IMR-90 (cell line): ENCODE measurements at places on chromosomes 11 and 22. TPM values are rescaled to one million over a fixed set of nuclear protein-coding genes. Genes with fewer than 3 reads are reported as not detected.

DNA sequence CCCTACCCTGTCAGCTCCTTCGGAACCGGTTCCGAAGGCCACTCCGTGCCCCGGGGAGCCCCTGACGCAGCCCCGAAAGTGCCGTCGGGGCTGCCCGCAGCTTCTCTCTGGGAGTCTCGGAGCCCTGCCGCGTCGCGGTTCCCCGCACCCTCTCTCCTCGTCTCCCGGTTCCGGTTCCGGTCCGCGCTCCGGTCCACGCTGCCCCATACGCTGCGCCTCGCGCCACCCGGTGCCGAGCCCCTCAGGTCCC, 618 bp downstream of the MTA2 start:
- peak overlapping the region; percentile 97 for H3K27ac ChIP-seq
- peaks cover 7% of the 10 kb centered on the region for H3K4me1 ChIP-seq
- H3K36me3 ChIP-seq: peaks cover 37% of the 10 kb centered on the region
- DNase-seq: no peak
- H3K27me3 ChIP-seq: no peaks in the 10 kb centered on the region

DNA sequence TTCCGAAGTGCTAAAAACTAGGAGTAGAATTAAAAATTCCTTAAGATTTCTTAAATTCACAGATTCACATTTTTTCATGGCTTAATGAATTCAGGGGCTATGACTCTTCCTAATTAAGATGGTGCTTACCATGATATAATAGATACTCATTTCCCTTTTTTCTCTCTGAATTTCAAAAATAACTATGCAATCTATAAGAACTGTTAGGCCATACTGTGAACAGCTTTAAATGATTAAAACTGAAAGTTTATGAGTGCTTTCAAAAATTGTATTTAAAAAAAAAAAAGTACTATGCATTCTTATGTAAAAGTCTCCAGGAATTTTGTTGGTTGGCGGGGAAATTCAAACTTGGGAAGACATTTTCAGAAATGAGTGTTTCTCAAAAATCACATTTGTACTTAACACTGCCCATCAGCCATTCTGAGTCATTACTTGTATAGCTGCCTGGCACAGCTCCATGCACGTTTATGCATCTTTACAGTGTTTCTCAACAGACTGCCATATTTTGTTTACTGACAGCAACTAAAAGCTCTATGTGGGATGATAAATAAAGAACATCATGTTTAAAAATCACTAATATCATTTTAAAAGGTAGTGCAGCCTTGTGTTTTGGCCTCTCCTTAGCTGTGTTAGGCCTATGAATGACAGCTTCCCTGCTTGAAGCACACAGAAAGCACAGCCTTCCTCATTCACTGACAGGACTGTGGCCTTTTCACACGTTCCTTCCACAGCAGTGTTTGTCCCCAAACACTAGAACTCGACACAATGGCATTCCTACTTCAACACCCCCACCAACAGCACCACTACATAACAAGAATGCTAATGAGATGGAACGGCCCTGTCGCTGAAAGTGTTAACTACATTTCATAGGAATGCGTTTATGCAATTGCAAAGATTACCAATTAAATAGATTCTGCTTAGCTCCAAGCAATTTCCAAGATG, 131.4 kb downstream of the DCDC1 start:
- no peak for DNase-seq
- no peaks in the 10 kb centered on the region for H3K36me3 ChIP-seq
- H3K27me3 ChIP-seq: no peaks in the 10 kb centered on the region
- no peaks in the 10 kb centered on the region for H3K4me1 ChIP-seq
- H3K27ac ChIP-seq: no peak overlapping the region

DNA sequence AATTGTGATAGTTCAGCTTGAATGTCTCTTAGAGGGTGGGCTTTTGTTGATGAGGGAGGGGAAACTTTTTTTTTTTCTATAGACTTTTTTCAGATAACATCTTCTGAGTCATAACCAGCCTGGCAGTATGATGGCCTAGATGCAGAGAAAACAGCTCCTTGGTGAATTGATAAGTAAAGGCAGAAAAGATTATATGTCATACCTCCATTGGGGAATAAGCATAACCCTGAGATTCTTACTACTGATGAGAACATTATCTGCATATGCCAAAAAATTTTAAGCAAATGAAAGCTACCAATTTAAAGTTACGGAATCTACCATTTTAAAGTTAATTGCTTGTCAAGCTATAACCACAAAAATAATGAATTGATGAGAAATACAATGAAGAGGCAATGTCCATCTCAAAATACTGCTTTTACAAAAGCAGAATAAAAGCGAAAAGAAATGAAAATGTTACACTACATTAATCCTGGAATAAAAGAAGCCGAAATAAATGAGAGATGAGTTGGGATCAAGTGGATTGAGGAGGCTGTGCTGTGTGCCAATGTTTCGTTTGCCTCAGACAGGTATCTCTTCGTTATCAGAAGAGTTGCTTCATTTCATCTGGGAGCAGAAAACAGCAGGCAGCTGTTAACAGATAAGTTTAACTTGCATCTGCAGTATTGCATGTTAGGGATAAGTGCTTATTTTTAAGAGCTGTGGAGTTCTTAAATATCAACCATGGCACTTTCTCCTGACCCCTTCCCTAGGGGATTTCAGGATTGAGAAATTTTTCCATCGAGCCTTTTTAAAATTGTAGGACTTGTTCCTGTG, 3.9 kb downstream of the MALAT1 start:
- DNase-seq: peak; percentile 64
- H3K4me1 ChIP-seq: no peaks in the 10 kb centered on the region
- H3K27ac ChIP-seq: peak overlapping the region; percentile 38; the same call in 1 of the 2 replicates
- H3K27me3 ChIP-seq: no peaks in the 10 kb centered on the region
- H3K36me3 ChIP-seq: peaks cover 51% of the 10 kb centered on the region
- peak overlapping the region; percentile 72 for H3K4me3 ChIP-seq

- no peaks in the 10 kb centered on the region for H3K27me3 ChIP-seq
- H3K4me3 ChIP-seq: no peak overlapping the region
- H3K36me3 ChIP-seq: no peaks in the 10 kb centered on the region
- no peak overlapping the region for H3K27ac ChIP-seq
- no peaks in the 10 kb centered on the region for H3K4me1 ChIP-seq
These were observed 379.3 kb downstream of the INSC start for GRCh38 chr11:15493921-15494620.

GRCh38 chr22:46589141-46589748, 30.9 kb upstream of the GRAMD4 start:
- H3K27ac ChIP-seq: no peak overlapping the region
- peaks cover 10% of the 10 kb centered on the region for H3K4me1 ChIP-seq
- H3K27me3 ChIP-seq: no peaks in the 10 kb centered on the region; the same call in 1 of the 2 replicates
- peaks cover 1% of the 10 kb centered on the region; the same call in 1 of the 2 replicates for H3K36me3 ChIP-seq
- no peak overlapping the region for H3K4me3 ChIP-seq

- DNase-seq: no peak
- no peak overlapping the region for H3K4me3 ChIP-seq
- no peaks in the 10 kb centered on the region for H3K36me3 ChIP-seq
- H3K27ac ChIP-seq: no peak overlapping the region
- H3K27me3 ChIP-seq: no peaks in the 10 kb centered on the region; the same call in 1 of the 2 replicates
These were observed 5.0 kb downstream of the SIGIRR start for GRCh38 chr11:409600-410483.

DNA sequence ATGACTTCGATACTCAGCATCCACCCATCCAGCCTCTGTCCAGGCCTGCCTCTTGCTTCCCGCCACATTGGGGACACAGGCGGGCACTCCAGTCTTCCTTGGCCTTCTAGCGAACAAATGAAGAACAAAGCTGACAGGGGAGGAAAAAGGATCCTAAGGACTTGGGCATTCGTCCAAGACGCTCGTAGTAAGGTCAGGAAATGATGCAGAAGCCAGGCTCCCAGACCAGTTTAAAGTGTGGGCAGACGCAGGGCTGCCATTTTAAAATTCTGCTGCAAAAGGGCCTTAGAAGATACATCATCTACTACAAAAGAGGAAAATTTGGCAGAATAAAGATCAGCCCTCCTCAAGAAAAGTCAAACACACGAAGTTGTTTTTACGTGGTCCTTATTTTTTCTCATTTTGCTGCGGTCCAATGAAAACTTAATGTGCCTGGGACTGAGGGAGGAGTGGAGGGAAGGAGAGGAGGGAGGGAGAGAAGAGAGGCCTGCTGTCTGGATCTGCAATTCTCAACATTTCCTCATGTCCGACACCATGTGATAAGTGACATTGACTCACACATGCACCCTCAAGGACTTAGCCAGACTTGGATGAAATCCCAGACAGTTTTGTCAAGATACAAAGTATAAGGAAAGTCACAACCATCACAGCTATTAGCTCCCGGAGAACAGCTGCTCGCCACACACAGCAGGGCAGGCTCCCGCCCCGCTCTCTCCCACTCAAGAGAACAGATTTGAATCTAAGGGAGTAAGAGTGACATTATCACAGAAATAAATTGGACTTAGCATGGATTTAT, 5.7 kb downstream of the DNAL4 start:
- H3K36me3 ChIP-seq: peaks cover 6% of the 10 kb centered on the region
- DNase-seq: peak; percentile 96
- H3K27me3 ChIP-seq: no peaks in the 10 kb centered on the region

DNA sequence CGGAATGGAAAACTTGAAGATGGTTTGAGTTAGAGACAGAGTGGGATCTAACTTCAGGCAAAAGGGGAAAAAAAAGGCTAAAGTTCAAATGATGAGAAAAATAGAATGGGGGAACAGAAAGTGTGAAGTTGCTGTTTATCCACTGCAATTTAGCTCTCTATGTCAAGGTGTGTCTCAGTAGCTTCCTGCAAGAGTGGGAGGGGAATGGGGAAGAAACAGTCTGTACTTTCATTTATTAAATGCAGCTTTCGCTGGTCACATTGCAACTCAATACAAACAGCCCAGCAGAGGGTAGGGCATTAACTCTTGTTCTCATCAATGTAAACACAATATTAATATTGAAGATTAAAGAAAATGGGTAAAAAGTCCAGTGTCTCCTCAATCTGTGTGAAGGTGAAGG, 214.7 kb upstream of the SYN3 start:
- no peak overlapping the region for H3K27ac ChIP-seq
- no peaks in the 10 kb centered on the region for H3K27me3 ChIP-seq
- no peak for DNase-seq
- no peak overlapping the region for H3K4me3 ChIP-seq
- peaks cover 3% of the 10 kb centered on the region; the same call in 1 of the 2 replicates for H3K36me3 ChIP-seq

DNA sequence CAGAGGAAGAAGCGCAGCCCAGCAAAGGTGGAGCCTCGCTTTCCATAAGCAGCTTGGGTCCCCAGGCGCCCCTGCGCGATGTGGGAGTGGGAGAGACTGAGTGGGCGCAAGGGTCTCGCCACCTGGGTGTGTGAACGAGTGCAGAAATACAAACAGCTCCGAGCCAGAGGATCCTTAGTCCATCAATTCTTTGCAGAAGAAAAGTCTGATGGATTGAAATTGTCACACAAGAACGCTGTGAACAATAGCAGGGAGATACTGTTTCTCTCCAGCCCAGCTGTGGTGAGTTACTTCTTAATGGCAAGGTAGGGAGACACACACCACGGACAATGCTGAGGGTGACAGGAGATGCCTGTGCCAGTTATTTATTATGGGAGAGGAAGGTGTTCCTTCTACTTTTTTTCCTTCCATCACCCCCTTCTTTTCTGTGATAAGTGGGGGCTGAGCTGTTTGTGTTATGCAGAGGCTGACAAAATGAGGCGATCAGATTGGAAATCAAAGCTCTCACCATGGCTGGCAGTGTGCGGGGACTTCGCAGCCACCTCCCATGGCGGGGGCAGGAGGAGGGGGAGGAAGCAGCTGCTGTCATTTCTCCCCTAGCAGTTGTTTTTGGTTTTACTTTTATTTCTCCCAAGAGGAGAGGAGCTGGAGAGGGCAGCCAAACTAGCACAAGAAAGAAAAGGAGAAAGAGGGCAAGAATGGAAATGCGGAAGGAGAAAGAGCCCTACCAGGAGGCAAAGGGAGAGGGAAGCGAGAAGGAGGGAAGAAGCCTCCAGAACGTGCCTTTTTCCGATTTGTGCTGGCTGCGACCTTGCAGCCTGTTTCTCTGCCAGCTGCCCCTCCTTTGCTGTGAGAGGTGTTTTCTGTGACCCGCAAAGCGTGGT, 755.8 kb downstream of the NTM start:
- peak overlapping the region; percentile 9; the same call in 1 of the 2 replicates for H3K4me3 ChIP-seq
- peaks cover 11% of the 10 kb centered on the region for H3K4me1 ChIP-seq
- no peaks in the 10 kb centered on the region for H3K36me3 ChIP-seq
- H3K27ac ChIP-seq: peak overlapping the region; percentile 86
- H3K27me3 ChIP-seq: no peaks in the 10 kb centered on the region

DNA sequence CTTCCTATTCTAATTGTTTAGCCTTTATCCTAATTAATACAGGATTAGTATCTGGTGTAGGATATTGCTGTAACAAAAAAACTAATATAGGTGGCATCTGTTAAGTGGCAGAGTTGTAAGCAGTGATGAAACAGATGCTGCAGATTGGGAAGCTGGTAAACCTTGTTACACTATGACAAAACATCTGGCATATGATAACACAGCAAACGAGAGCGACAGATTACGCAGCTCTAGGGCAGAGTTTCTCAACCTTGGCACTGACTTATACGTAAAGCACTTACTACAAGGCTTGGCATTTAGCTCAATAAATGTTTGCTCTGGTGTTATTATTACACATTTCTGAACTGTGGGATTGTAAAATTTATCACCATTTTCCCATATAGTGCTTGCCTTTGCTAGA, 137.0 kb downstream of the ATG16L2 start:
- H3K27ac ChIP-seq: no peak overlapping the region
- H3K27me3 ChIP-seq: no peaks in the 10 kb centered on the region
- DNase-seq: peak; percentile 69
- H3K36me3 ChIP-seq: no peaks in the 10 kb centered on the region

- no peak overlapping the region for H3K4me3 ChIP-seq
- DNase-seq: peak; percentile 82
- no peaks in the 10 kb centered on the region for H3K36me3 ChIP-seq
- H3K4me1 ChIP-seq: no peaks in the 10 kb centered on the region
These were observed 11.7 kb downstream of the TECTA start for GRCh38 chr11:121112498-121113455.

- peaks cover 4% of the 10 kb centered on the region; the same call in 1 of the 2 replicates for H3K4me1 ChIP-seq
- no peaks in the 10 kb centered on the region for H3K27me3 ChIP-seq
- no peak overlapping the region for H3K4me3 ChIP-seq
- peaks cover 51% of the 10 kb centered on the region for H3K36me3 ChIP-seq
- no peak for DNase-seq
These were observed 129.7 kb upstream of the PARVA start for GRCh38 chr11:12247543-12248254.

DNA sequence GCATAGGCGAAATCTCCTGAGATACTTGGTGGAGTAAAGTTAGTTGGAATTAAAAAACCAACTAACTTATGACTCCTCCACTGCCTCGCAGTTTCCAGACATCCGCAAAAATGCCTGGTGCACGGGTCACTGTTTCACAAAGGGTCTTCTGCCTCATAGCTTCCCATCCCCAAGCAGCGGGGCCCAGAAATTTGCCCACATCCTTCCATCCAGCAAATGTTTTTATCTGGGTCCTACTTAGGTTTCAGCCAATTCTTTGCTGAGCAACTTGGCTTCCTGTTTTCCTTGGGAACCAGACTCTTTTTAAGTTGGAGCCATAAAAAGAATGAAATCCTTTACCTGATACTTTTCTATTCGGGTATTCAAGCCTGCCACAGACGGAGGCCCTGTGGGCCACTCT, 36.2 kb downstream of the FZD4 start:
- H3K4me1 ChIP-seq: peaks cover 7% of the 10 kb centered on the region
- H3K4me3 ChIP-seq: no peak overlapping the region
- H3K27ac ChIP-seq: peak overlapping the region; percentile 19; the same call in 1 of the 2 replicates
- H3K36me3 ChIP-seq: no peaks in the 10 kb centered on the region
- no peaks in the 10 kb centered on the region for H3K27me3 ChIP-seq
- no peak for DNase-seq

The FUT4 gene
- 2.2 and 3.1 TPM in 2 replicates for total RNA-seq

The TTC12 gene
- 14.4 and 14.7 TPM in 2 replicates for total RNA-seq

The ARVCF gene
- total RNA-seq: 8.6 and 12.2 TPM in 2 replicates

The OR4A47 gene
- not detected in 2 replicates for total RNA-seq

The SAC3D1 gene
- 2.8 and 2.9 TPM in 2 replicates for total RNA-seq

The NCR3LG1 gene
- 3.9 and 4.1 TPM in 2 replicates for total RNA-seq

The GAL gene
- 0.28 TPM in 1 of 2 replicates, not detected in the other for total RNA-seq

The ADORA2A gene
- total RNA-seq: 0.28 and 0.36 TPM in 2 replicates

The MAJIN gene
- not detected in 2 replicates for total RNA-seq

The PDE3B gene
- total RNA-seq: 1.1 and 1.3 TPM in 2 replicates
